ENCODE measurements at places on chromosomes 5 and 9.

DNA sequence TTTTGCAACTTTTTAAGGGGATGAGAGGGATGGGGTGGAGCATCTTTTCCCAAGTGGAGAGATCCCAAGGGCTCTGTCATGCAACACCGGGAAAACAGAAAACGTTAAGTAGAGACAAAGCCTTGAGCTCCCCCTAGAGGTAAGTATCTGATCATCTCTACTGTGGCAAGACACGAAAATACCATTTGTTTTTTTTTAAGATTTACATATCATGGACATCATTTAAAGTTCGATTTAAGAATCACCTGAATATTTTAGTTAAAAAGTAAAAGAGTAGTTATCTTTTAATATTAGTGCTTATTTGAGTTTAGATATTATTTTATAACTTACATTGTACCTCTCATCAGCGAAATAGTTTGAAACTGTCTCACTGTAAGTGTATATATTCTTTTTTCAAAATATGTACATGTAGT, 200.4 kb downstream of the LRRC70 start:
- DNase-seq, result peak; percentile 20

DNA sequence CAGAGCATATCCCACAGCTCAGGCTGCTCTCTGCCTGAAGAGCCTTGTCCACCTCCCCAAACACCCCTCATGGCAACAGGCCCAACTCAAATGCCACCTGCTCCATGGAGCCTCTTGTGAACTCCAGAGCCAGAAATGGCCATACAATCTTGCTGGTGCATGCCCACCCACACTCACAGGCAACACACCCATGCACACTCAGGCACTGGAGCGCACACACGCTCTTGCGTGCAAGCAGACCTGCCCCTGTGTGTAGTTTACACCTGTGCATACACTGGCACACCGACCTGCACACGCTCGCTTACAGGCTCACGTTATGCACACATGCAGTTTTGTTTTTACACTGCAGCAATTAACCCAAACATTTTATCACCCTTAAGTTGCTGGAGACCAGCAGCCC, 40.0 kb downstream of the HRH2 start:
- no peak for DNase-seq

- no peak for DNase-seq
These were observed 69.9 kb downstream of the DAPK1 start for GRCh38 chr9:87567571-87567970.

GRCh38 chr5:40619421-40619820, 60.3 kb upstream of the PTGER4 start:
- no peak for DNase-seq

DNA sequence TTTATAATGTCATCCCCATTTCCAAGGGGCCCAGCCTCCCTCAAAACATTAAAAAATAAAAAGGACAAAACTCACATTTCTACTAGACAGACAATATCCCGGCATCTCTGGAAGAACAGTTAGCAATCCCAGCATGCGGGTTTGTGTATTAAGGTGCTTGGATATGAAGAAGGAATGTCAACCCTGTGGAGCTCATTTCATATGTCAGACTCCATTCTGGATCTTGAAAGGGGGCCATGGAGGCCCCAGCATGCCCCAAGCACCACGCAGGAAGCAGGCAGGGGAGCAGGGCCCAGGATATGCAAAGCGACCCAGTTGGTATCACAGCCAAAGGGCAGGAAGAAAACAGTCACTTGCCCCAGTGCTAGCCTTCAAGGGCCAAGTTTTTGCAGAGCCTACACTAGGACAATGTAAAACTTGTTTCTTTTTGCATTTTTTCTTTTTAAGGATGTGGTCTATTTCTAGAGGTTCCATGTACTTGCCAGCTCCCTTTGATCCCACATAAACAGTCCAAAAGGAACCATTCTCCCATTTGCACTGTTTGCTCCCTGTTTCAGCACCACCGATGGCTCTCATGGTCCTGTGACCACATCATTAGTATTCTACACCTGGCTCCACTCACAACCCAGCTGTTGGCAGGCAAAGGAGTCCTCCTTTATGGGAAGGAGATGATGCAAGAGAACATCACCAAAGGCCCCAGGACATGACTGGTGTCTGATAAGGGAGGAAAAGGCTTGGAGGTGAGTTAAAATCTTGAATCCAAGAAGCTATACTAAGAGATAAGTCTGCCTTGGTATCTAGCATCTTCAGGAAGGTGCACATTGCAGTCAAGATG, 58.3 kb downstream of the FGF1 start:
- no peak for DNase-seq

DNA sequence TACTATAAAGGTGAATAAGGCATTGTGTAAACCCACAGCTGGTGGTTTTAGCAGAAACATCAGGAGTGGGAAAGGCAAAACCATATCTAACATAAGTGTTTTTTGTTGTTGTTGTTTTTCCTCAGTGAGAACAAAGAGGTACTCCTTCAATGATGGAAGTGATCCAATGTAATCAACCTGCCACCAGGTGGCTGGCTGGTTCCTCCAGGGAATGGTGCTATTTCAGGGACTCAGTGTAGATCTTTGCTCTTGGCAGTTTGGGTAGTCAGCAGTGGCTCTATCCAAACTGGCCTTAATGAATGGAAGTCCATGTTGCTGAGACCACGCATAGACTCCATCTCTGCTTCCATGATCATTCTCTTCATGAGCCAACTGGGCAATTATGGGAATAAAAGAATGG, 10.8 kb downstream of the DMRTA1 start:
- no peak for DNase-seq

- DNase-seq, result no peak
These were observed 410.4 kb upstream of the WWC1 start for GRCh38 chr5:167881041-167881440.

DNA sequence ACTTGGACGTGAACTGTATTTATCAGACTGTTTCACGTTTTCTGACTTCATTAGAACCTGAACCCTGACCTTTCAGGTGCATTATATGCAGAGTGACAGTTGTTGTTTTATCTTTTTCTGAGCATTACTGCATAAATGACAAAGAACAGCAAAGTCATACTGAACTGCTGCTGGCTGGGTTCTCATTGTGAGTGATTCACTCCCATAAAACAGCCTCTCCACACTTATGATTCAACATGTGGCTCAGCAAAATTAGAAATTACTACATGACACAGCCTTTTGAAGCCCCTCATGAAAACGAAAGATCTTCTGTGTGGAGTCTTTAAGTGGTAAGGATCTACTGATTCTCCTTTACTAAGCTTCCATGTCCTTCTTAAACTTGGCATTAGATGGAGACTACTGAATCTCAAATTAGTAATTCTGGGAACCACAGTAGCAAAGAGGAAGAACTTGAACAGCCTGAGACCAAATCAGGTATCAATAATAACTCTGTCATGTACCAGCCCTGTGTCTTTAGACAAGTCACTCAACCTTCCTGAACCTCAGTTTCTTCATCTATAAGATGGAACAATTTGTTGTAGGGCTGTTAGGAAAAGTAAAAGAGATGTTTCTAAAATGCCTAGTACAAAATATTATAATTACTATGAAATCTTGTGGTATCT, 172.3 kb upstream of the GNA14 start:
- DNase-seq, result peak; percentile 47

DNA sequence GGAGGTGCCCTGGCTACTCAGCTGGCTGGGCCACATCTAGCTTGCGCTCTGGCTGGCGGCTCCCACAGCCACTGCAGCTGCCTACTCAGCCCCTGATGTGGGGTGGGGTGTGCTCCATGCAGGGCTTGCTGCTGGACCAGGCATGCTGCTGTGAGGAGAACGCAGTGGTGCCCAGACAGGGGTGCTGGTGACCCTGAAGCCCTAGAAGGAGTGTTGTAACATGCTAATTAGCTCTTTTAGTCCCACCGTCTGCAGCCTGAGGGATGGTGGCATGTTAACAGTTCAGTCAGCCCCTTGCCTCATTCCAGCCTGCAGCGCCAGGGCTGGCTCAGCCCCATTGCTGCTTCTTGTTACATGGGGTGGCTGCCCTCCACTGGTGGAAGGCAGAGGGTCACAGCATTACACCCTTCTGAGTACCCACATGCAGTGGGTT, 642.3 kb downstream of the DMRTA1 start:
- no peak for DNase-seq

GRCh38 chr5:132202711-132203463, 24.8 kb downstream of the P4HA2 start:
- DNase-seq, result no peak

DNA sequence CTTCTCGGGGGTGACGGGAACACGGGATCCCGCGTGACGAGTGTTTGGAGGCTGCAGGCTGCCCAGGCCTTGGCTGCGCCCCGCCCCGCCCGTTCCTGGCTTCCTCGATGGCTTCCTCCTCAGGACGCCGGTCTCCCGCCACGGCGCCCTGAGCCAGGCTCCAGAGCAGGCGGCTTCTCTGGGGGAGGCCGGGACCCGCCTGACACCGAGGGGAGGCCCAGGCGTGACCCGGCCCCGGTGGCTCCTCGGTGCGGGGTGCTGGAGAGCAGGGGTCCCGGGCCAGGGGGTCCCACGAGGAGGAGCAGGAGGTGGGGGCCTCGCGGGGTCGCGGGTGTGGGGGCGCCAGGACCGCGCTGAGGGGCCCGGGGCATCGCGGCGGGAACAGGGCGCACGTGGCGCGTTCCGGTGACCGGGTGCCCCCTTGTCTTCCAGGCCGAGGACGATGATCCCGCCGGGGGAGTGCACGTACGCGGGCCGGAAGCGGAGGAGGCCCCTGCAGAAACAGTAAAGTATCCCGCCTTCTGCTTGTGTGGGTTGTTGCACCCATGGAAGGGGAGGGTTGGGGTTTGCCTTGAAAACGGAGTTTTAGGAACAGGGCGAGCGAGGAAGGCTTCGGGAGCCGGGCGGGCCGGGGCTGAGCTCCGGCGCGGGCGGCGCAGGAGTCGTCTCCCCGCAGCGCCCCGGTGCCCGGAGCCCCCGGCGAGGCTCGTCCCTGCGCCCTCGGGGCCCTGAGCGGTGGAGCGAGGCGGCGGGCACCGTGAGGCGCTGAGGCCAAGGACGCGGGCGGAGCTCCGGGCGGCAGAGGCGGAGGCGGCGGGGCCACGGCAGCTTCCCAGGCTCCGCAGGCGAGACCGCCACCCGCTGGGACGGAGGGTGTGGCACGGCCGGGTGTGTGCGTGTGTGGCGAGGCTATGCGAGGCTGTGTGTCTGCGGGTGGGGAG, 22.2 kb downstream of the AHRR start:
- DNase-seq, result no peak

- no peak for DNase-seq
These were observed 251.4 kb downstream of the GLIS3 start for GRCh38 chr9:4048441-4048840.

DNA sequence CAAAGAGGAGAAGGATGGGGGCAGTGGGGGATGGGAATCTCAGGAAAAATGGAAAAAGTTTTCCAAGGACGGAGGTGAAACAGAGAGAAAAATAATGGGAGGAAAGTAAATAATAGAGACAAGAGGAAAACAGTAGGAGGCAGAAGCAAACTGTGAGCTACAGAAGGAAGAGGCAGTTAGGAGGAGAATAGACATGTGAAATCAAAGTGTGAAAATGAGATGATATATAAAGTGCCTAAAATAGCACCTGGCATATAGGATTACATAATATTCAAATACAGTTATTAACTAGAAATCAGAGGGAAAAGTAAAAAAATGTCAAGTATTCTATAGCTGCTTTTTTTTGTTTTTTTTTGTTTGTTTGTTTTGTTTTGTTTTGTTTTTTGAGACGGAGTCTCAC, 44.0 kb upstream of the PLIN2 start:
- no peak for DNase-seq

GRCh38 chr5:149240354-149240998, 31.2 kb upstream of the AFAP1L1 start:
- no peak for DNase-seq

GRCh38 chr9:133712221-133713100, 25.7 kb downstream of the SARDH start:
- DNase-seq, result no peak

GRCh38 chr5:28226407-28226806, 1188.0 kb upstream of the CDH9 start:
- no peak for DNase-seq

- DNase-seq, result no peak
These were observed 262.8 kb downstream of the CDH10 start for GRCh38 chr5:24381861-24382489.

DNA sequence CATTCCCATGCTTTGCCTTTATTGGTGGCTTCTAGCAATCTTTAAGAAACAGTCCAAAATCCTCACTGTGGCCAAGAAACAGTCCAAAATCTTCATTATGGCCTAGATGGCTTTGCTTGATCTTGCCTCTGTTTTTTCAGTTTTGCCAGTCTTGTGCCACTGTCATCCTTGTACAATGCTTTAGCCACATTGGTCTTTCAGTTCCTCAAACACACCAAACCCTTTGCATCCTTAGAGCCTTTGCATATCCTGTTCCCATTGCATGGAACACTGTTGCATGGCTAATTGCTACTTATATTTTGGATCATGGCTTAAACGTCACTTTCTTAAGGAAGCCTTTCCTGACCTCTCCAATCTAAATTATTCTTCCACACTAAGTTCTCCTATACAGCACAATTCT, 22.1 kb downstream of the MRRF start:
- DNase-seq, result no peak

- DNase-seq, result peak; percentile 14
These were observed 121.0 kb downstream of the NREP start for GRCh38 chr5:111635916-111636570.

DNA sequence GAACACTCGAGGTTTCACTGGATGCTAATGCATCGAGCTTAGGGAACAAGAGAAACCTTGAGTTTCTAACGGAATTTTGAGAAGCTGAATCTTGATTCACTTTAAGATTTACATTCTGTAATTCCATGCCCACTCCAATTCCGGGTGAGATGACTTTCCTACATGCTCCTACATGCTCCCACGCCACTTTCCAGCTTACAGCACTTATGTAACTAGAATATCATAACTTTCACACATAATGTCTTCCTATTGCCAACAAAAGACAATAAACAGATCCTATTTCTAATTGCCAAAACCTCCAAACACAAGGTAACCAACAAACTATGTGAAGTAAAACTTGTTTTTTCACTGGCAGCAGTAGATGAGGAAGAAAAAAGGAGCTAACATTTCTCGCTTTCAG, 72.9 kb downstream of the ECPAS start:
- DNase-seq, result no peak

- DNase-seq, result no peak
These were observed 171.5 kb downstream of the NXNL2 start for GRCh38 chr9:88706193-88707113.

GRCh38 chr5:160466889-160467554, 45.4 kb downstream of the PTTG1 start:
- no peak for DNase-seq

DNA sequence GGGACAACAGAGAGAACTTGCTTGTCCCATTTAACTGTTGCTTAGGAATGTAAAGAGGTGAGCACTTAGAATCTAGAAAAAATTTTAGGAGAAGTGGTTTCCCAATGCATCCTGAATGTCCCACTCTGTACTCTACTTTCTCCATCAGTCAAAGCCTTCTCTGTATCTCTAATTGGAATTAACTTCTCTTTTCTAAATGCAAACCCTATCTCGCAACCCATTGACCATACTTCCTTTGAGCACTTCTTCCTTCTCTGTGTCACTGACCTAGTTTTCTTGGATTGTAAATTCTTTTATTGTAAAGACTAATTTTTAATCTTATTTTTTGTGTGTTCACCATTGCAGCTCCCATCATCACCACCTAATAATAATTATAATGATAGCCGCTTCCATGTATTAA, 33.3 kb downstream of the ADRB2 start:
- no peak for DNase-seq
